Activated CD4-positive, CD25-positive, alpha-beta regulatory T cell treated with anti-CD3 and anti-CD28 coated beads, Interleukin-2, amount 50 U/mL, for 24 hours (primary cell): ENCODE measurements at places on chromosomes 1 and 21.

- no peak for ATAC-seq
Observed at GRCh38 chr1:164647211-164647610, 88.2 kb downstream of the PBX1 start.

- no peak for ATAC-seq
Observed at GRCh38 chr1:167943541-167943940, 6.7 kb upstream of the MPC2 start.

DNA sequence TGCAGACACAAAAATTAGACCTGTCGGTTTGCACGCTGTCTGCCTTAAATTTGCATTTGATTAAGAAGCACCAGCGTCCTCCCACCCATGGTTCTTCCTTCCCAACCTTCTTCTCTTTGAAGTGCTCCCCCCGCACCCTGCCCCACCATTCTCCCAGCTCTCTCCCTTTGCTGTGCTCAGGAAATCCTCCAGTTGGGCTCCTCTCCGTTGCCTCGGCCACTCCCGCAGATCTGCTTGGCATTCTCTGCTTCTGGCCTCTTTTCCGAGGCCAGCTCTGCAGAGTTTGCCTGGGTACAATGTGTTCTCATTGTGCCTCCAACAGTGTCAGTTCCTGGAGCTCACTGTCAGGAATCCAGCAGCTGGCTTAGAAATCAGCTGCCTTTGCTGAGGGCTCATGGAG is 126.1 kb downstream of the NAV1 start:
- no peak for ATAC-seq

- ATAC-seq, result no peak
Observed at GRCh38 chr1:205858141-205858961, 8.4 kb upstream of the PM20D1 start.

GRCh38 chr1:222288053-222288452 is 259.9 kb downstream of the HHIPL2 start:
- no peak for ATAC-seq

DNA sequence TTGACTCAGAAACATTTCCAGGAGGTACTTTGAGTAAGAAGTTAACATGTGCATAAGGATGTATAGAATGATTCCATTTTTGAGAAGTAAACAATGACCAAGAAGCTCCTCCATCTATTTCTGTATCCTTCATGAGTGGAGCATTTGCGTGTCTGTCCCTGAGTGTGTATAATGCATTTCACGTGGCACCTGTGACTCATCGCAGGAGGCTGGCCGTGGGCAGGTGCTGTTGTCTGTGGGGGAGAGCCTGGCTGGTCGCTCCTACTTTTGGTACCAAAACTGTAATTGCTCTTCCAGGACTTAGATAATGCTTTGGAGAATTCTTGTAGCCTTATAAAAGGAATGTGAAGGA is 16.5 kb downstream of the SLC37A1 start:
- no peak for ATAC-seq

DNA sequence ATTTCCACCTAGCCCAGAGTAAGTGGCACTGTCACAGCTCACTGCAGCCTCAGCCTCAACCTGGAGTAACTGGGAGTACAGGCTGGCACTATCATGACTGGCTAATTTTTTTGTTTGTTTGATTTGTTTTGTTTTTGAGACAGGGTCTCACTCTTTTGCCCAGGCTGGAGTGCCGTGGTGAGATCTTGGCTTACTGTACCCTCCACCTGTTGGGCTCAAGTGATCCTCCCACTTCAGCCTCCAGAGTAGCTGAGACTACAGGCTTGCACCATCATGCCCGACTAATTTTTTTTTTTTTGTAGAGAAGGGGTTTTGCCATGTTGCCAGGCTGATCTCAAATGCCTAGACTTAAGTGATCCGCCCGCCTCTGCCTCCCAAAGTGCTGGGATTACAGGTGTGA is 2.5 kb downstream of the UCK2 start:
- no peak for ATAC-seq

GRCh38 chr1:10520952-10521351 is 46.2 kb downstream of the PEX14 start:
- ATAC-seq, result no peak

- peak; percentile 96 for ATAC-seq
Observed at GRCh38 chr1:109667452-109668122, at the start of gene GSTM2. Gene GSTM2 (plus strand): TSS chr1:109668057. CDS start chr1:109668116, 59 bp downstream.

GRCh38 chr21:21715266-21715969 is 717.2 kb downstream of the NCAM2 start:
- no peak for ATAC-seq

- ATAC-seq, result peak; percentile 45
Observed at GRCh38 chr1:154014154-154014907, 23.8 kb downstream of the RPS27 start.
